ENCODE measurements at places on chromosomes 5 and 9. TPM values are rescaled to one million over a fixed set of nuclear protein-coding genes. Genes with fewer than 3 reads are reported as not detected.
A peak's percentile ranks its signal among the peaks of the same experiment; 100 is the strongest.

The NSA2 gene
- total RNA-seq, result 228 TPM

The SPINK6 gene
- not detected for total RNA-seq

The CNOT8 gene
- total RNA-seq, result 94.5 TPM

The SPARC gene
- total RNA-seq, result 302 TPM

The FANCG gene
- total RNA-seq, result 13.8 TPM

The SLC1A3 gene
- total RNA-seq, result 9.3 TPM

The MARCOL gene
- total RNA-seq, result not detected

The SMIM33 gene
- total RNA-seq, result not detected

The QRFP gene
- not detected for total RNA-seq

The ADGRD2 gene
- not detected for total RNA-seq

- DNase-seq, result peak; percentile 81
Observed at GRCh38 chr9:134053401-134053871, 14.4 kb downstream of the BRD3 start.

DNA sequence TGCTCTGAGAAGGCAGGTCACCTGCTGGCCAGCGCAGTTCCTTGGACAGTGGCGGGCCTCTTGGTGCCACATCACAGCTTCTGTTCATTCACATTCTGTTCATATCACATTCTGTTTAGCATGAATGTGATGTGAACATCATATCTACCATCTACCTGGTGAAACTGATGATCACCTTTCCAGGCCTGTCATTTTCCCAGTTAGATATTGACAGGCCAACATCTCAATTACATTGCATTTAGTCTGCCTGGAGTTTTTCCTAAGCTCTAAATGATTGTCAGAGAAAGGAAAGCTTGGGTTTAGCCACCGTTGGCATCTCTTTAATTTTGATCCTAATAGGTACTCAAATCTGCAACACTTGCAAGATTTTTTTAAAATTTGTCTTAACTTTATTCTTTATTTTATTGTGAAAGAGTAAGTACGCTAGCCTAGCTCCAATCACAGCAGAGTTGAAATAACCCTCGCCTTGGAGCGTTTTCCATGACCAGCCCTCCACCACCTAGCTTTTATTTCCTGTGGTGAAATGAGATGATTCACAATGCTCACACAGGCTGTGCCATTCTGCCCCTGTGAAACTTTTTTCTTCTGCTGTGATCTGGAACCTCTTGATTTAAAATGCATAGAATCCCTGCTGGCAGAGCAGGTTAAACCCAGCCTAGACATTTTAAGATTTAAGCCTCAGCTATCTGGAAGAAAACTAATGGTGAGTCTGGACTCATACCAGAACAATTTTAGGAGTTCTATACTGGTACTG is 225.0 kb downstream of the ESM1 start:
- DNase-seq, result no peak

GRCh38 chr9:87067426-87067825 is 120.1 kb upstream of the GAS1 start:
- no peak for DNase-seq

- DNase-seq, result no peak
Observed at GRCh38 chr5:125408448-125409233, 662.2 kb upstream of the ZNF608 start.

- DNase-seq, result no peak
Observed at GRCh38 chr5:59007460-59008063, 424.7 kb downstream of the RAB3C start.

GRCh38 chr5:153654504-153655200 is 164.2 kb downstream of the GRIA1 start:
- no peak for DNase-seq

DNA sequence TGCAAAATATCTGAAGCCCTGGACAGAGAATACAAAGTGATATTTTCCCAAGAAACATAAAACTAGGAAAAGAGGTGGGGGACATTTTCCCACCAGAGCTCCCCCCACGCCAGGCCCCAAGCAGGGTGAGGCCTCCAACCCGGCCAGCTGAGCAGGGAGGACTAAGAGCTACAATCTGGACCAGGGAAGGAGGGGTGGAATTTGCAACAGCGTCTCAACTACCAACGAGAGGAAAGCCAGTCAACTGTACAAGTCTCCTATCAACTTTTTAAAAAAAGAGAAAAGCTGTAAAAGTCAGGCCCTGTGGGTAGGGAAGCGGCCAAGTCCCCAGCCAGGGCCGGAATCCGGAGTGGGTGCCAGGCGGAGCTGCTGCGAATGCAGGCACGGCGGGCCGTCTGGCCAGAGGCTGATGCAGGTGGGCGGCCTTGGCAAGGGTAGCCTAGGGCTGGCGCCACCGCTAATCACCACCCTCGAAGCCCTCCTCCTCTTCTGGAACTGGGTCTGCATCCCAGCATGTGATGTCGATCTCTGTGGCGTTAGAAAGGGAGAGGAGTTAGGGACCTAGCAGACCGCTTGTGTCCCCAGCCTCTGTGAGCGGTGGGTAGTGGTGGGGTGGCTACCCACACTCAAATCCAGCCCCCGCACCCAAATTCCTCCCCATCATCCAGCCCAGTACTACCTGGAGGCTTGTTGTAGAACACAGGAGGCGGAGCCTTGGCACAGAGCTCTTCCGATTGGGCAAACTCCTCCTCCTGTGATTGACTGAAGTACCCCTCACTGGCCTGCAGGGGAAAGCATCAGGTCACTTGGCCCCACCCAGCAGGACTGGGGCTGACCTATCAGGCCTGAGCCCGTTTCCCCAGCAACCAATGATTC is 10.6 kb downstream of the PRR7 start:
- peak; percentile 77 for DNase-seq

DNA sequence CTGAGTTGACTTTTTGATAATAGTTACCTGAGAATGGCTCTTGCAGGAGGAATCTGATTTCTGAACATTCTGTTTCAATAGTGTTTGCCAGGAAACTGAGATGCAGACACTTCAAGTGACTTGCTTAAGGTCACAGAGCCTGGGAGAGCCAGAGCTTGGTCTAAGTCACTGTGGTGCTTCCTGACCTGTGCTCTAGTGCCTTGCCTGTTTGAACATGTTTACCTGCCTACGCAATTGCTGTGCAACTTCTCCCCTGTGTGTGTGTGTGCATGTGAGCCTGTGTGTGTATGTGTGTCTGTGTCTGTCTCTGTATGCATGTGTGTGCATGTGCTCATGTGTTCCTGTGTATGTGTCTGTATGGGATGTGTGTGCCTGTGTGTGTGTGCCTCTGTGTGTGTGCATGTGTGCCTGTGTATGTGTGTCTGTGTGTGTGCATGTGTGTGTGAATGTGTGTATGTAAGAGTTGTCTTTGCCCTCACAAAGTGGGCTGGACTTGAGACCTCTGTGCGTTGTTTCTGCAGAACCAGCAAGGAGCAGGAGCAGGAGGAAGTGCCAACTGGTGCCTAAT is 185.8 kb downstream of the GADD45G start:
- DNase-seq, result no peak

GRCh38 chr9:85914108-85914507 is 26.8 kb upstream of the NAA35 start:
- no peak for DNase-seq

- DNase-seq, result no peak
Observed at GRCh38 chr5:57736716-57737115, 254.1 kb upstream of the ACTBL2 start.

DNA sequence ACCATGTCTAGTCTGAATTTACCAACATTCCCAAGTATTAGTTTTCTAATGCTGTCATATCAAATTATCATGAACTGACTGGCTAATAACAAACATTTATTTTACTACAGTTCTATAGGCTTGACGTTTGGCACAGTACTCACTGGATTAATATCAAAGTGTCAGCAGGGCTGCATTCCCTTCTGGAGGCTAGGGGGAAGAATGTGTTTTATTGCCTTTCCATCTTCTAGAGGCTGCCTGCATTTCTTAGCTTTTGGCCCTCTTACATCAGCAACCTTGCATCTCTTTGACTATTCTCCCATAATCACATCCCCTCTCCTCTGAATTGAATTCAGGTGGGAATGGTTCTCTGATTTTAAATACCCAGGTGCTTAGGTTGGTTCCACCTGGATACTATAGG is 84.7 kb downstream of the EDIL3 start:
- no peak for DNase-seq

DNA sequence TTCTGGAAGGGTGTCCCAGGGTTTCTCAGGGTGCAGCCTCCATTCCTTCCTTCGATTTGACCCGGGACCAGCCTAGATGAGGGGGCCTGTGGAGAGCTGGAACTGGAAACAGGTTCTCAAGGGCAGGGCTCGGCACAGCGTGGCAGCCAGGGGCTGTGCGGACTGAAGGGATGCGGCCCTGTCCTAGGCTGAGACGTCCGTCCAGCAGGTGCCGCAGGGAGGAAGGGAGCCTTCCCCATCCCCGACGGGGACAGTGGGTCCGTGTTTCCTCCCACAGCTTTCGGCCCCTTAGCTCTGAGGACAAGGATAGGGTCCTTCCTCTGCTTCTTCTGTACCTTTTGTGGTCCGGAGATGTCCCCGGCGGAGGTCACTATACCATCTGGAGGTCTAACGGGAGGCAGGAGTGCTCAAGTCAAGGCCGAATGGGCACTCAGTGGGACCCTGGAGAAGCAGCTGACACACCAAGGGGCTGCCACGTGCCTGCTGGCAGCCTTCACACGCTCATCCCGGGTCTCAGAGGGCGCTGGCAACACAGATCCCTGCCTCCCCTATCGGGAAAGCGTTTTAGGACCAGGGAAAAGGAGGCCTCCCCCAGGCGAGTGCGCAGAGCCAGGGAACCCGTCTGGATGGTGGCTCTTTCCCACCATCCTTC is 49.9 kb downstream of the USP20 start:
- DNase-seq, result peak; percentile 56

GRCh38 chr9:90102292-90102901 is 497.6 kb downstream of the GADD45G start:
- DNase-seq, result peak; percentile 91

GRCh38 chr9:117825609-117826347 is 121.6 kb downstream of the TLR4 start:
- no peak for DNase-seq

DNA sequence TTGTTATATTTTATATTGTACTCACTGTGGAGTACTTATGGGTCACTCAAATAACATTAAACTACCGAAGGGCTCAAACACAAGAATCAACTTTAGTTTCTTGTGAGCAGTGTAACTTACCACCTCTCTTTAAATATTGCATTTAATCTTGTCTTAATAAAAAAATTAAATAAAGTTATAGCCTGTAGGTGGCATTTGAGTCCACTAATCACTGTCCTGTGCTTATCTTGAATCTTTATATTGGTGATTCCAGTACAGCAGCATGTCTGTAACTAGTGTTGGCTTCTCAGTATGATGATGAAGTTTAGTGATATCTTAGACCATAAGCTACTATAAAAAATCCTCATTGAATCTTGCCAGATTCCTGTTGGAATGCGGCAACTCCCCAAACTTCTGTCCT is 313.8 kb downstream of the FAM170A start:
- DNase-seq, result no peak

GRCh38 chr9:71549023-71549422 is 219.3 kb downstream of the CEMIP2 start:
- DNase-seq, result no peak

DNA sequence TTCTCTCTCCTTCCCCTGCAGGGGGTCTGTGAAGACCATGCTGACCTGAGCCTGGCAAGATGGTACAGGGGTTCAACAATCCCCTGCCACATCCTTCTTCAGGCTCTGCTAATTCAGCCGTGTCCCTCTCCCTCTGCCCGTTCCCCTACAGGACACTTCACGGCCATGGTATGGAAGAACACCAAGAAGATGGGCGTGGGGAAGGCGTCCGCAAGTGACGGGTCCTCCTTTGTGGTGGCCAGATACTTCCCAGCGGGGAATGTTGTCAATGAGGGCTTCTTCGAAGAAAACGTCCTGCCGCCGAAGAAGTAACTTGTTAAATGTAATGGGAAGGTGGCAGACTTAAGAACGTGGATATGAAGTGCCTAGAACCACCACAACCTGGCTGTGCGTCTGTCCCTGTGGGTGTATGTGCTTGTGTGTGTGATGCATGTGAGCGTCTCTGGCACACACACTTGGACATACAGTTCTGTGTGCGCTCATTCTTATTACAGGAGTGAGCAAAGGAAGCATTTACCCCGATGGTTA is 6.9 kb upstream of the CCIN start:
- no peak for DNase-seq

DNA sequence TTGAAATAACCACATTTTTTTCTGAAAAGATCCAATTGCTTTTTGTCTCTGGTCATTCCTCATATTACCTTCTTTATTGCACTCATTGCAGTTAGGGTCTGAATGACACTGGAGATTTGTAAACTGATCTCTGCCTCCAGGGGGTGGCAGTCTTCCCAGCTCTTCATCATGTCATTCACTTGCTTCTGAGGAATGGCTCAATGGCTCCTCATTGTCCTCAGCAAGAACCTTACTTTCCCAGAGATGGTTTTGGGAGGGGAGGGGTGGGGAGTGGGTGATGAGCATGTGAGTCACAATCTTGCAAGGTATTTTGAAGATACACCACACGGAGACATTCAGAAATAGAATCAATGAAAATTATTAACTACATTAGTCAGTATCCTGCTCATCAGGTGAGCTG is 159.8 kb upstream of the GAS1 start:
- no peak for DNase-seq

DNA sequence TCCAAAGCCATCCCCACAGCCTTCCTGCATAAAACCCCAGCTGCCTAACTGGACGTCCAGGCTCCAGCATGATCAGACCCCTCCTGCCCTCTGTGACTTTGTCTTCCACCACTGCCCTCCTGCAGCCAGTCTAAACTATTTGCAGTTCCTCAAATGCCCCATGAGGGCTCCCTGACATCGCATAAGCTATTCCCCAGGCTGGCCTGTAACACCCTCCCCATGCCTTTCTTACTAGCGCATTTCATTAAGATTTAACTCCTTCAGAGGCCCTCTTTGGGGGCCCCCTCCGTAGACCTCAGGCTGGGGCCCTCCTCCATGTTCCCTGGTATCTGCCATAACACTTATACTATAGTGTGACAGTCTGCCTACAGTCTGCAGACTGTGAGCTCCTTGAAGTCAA is 15.5 kb upstream of the SMIM23 start:
- no peak for DNase-seq

- no peak for DNase-seq
Observed at GRCh38 chr5:130724658-130725057, 440.4 kb downstream of the HINT1 start.

DNA sequence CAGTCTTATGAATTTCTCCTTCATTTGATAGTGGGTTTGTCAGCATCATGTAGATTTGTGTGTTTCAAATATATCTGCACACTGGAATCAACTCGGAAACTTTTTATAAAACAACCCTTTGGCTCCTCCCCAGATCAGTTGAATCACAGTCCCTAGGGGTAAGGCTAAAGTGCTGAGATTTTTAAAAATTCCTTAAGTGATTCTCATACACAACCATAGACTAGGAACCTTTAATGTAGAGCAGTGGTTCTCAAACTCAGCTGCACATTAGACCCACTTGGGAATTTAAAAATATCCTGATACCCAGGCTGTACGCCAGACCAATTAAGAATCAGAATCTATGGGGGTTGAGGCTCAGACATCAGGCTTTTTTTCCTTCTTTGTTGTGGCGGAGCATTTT is 17.5 kb upstream of the JAK2 start:
- no peak for DNase-seq

DNA sequence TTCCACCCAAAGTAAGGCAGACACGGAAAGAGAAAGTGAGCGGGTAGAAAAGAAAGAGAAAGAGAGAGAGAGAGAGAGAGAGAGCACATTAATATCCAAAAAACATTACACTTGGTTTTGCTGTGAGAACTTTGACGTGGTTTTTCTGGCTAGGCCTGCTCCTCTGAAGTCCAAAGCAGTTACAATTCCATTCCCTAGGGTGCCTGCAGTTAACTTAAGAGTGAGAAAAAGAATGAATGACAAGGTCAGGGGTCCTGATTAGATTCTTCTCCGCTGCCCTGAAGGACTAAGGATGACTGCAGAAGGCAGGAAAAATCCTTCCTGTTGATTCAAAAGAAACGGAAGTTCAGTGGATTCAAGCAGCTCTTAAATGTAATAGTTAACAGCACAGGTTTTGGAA is 589.8 kb downstream of the PRELID2 start:
- DNase-seq, result no peak

- DNase-seq, result no peak
Observed at GRCh38 chr9:88303721-88304451, 84.4 kb upstream of the SPIN1 start.

Data from thyroid gland (tissue), 4 donors.